ENCODE measurements at places on chromosomes 1 and 21.

- no peak for DNase-seq
Observed at GRCh38 chr1:60108196-60108595, 34.6 kb upstream of the C1orf87 start.

- no peak for DNase-seq
Observed at GRCh38 chr1:43258370-43258769, 11.4 kb upstream of the TMEM125 start.

GRCh38 chr21:27498025-27498424 lies 531.1 kb upstream of the ADAMTS5 start:
- no peak for DNase-seq

GRCh38 chr1:102879439-102879993 lies 228.8 kb downstream of the COL11A1 start:
- DNase-seq = no peak

GRCh38 chr1:92797297-92797696 lies 12.4 kb upstream of the EVI5 start:
- DNase-seq = no peak
